ENCODE measurements at places on chromosomes 16 and 17. TPM values are rescaled to one million over a fixed set of nuclear protein-coding genes. Genes with fewer than 3 reads are reported as not detected.

The TBC1D26 gene
- total RNA-seq, result not detected

The GRB7 gene
- 34.5 TPM for total RNA-seq

The TBC1D3B gene
- 11.1 TPM for total RNA-seq

The NLRC3 gene
- total RNA-seq, result 3.9 TPM

DNA sequence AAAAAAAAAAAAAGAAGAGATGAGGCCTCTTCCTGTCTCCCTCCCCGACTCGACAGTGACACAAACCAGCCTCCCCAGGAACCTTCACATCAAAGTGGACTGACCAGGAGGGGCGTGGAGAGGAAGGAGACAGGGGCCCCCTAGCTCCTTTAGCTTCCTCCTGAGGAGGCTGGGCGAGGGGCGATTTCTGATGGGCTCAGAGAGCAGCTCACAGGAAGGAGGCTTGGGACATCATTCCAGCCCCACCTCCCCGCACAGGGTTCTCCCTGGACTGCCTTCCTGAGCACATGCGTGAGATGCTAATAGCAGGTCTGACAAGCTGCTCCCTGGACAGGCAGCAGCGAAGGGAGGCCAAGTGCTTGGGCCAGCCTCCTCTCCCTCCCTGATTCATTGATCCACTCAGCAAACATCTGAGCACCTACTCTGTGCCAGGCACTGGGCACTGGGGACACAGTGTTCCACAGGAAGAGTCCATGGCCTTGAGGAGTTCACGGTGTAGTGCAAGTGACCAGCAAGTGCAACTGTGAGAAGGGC lies 14.4 kb upstream of the DOK4 start:
- DNase-seq, result peak; percentile 50
- no peak overlapping the region for H3K4me3 ChIP-seq
- peaks cover 21% of the 10 kb centered on the region for H3K4me1 ChIP-seq
- H3K27ac ChIP-seq, result no peak overlapping the region
- H3K27me3 ChIP-seq, result no peaks in the 10 kb centered on the region
- H3K36me3 ChIP-seq, result no peaks in the 10 kb centered on the region

DNA sequence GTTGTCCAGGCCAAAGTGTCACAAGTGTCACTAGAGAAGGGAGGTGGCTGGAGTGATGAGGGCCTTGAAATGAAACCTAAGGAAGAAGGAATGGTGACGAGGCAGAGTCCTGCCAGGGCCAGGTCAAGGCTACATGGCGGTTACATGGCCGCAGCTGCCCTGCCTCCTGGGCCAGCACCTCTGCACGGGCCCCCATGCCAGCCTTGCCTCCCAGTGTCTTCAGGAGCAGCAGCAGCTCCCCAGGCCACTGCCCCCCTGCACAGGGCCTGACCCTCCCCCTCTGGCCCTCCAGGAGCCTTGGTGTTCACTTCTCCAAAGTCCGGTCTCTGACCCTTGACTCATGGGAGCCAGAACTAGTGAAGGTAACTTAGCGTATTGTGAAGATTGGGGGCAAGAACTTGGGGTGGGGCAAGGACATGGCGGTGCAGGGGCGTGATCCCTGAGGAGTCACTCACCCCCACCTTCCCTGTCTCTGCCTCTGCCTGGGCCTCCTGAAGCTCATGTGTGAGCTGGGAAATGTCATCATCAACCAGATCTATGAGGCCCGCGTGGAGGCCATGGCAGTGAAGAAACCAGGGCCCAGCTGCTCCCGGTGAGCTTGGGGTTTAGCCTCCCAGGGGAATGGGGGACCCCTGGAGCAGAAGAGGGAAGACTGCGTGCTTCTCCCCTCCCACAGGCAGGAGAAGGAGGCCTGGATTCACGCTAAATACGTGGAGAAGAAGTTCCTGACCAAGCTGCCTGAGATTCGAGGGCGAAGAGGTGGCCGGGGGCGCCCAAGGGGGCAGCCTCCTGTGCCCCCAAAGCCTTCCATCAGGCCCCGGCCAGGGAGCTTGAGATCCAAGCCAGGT lies 4.1 kb upstream of the KCTD11 start:
- DNase-seq, result no peak
- H3K27me3 ChIP-seq, result no peaks in the 10 kb centered on the region
- H3K27ac ChIP-seq, result no peak overlapping the region
- H3K4me3 ChIP-seq, result no peak overlapping the region
- peaks cover 26% of the 10 kb centered on the region for H3K4me1 ChIP-seq
- no peaks in the 10 kb centered on the region for H3K36me3 ChIP-seq

The CEMP1 gene
- 1.4 TPM for total RNA-seq

The CUEDC1 gene
- 42.8 TPM for total RNA-seq

The SRRM2 gene
- 659 TPM for total RNA-seq

GRCh38 chr17:80621997-80622357 lies 77.3 kb downstream of the RPTOR start:
- DNase-seq, result no peak
- H3K4me1 ChIP-seq, result no peaks in the 10 kb centered on the region
- peaks cover 14% of the 10 kb centered on the region for H3K36me3 ChIP-seq
- no peaks in the 10 kb centered on the region for H3K27me3 ChIP-seq

DNA sequence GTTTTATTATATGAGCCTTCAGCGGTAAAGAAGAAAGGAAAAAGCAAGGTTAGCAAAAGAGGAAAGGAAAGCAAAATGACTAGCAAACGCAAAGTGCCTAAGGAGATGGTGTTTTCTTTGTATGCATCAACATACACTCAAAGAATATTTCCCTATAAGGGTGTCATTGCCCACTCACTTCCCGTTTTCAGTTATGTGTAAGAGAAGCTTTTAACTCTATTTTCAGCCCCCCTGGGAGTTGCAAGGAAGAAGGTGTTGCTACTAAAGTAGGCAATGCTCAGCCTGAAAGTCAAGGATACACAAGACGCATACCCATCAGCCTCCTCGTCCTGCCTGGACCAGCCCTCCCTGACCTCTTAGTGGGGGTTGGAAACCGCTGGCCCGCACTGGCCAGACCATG lies 267.7 kb upstream of the ZFHX3 start:
- DNase-seq, result no peak
- H3K4me1 ChIP-seq, result no peaks in the 10 kb centered on the region
- H3K36me3 ChIP-seq, result no peaks in the 10 kb centered on the region
- H3K4me3 ChIP-seq, result no peak overlapping the region
- no peak overlapping the region for H3K27ac ChIP-seq
- no peaks in the 10 kb centered on the region for H3K27me3 ChIP-seq

The ABCA10 gene
- total RNA-seq, result 9.8 TPM

Measured in lower lobe of right lung (tissue), 2 donors.